Right ventricle myocardium superior (tissue), 1 donor: ENCODE measurements at places on chromosomes 6 and 20.

GRCh38 chr6:5552243-5552642 is 290.9 kb downstream of the FARS2 start:
- no peak for DNase-seq

GRCh38 chr20:49969946-49970345 is 12.8 kb upstream of the SNAI1 start:
- DNase-seq = no peak

DNA sequence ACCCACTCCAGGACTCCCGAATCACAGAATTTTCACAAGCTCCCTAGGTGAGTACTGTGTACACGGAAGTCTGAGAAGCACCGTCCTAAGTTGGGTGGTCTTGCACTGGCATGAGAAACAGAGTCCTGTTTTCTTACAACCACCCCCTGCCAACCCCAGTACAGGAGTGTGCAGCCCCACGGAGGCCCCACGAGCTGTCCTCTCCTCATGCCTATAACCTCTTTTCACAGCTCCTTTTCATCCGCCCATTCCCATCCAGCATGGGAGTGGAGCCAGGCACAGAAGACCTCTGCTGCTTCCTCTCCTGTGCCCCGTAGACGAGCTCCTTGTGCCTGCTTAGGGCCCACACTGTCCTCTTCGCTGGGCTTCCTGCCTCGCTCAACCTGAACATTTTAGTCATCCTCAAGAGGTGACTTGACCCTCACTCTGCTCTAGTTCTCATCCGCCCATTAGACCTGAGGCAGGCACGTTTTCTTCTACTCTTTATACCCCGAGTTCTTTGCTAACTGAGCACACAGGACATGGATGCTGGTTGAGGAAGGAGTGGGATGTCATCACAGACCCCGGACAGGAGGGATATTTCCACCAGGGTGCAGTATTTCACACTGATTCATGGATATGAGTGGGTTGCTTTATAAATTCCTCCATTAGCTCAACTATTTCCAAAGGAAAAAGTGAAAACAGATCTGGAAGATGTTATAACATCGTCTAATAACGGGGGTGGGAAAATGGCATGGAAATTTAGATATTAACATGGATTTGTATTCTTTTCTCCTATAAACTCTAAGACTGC is 160.5 kb downstream of the TTLL2 start:
- no peak for DNase-seq

DNA sequence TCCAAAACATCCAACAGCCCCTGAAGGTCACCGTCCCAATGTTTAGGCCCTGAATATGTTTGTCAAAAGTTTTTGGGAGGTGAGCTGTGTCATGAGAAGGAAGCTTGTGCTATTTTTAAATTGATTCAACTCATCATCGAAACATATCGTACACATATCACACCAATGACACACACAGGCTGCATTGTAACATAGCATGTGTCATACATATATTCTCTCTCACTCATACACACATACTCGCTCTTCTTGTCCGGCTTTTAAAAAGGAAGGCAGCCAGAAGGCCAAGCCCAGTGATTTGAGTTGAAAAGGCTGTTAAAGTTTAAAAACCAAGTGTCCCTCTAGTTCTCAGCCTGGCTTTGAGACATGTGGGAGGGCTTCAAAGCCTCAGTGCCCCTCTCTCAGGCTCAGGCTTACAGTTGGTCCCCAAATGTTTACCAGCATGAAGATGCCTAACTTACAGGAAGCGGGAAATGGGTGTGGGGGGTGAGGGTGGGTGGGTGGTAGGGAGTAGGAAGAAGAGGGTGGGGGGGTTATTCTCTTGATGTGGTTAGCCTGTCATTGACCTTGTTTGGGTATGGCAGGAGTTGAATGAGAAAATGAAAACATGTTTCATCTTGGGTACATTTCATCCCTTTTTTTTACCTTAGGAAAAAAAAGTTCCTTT is 3.3 kb upstream of the PRDM1 start:
- no peak for DNase-seq

GRCh38 chr6:9025796-9026394 is 590.5 kb upstream of the SLC35B3 start:
- no peak for DNase-seq

GRCh38 chr6:20876036-20876435 is 341.8 kb downstream of the CDKAL1 start:
- no peak for DNase-seq

DNA sequence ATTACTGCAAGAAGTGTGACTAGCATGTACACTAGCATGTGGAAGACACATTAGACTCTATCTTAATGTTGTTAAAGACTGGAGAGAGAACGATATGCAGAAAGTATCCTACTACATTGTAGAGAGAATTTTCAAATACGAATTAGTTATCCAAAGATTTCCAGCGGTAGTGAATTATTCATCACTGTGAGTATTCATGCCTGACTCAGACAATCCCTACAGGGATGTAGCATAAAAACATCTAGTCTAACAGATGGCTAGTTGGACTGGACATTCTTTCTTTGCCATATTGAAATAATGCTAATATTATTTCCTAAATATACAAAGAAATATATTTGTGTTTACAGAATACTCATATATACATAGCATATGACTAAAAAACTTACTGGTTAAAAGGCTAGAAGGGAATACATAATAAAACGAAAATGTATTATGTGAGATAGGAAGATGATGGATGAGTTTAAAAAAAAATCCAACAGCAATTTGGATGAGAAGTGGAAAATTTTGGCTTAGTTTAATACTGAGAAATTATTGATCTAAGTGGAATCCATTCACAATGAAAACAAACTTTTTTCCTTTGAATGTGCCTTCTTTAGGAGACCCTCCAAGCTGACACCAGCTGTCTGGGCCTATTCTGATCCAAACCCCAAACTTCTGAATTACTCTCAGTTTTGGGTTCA is 580.7 kb downstream of the RFPL4B start:
- no peak for DNase-seq

DNA sequence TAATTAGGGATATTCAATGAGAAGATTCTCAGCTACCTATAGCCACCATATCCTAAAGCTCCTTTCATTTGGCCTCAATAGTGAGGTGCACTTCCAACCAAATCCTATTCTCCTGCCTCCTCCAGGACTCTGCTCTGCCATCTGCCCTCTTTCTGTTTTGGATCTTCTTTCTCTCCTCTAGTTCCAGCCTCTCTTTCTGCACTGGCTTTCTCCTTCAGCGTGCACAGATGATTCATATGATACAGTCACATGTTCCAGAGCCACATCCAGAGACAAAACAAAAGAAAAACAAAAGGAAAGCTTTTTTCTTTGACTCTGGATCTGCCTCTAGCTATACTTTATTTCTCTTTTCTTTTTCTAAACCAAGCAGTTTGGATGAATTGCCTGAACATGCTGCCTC is 531.9 kb upstream of the MAN1A1 start:
- DNase-seq = no peak
